ENCODE measurements at places on chromosomes 2 and 18.

GRCh38 chr18:57084331-57085271 is 62.3 kb upstream of the BOD1L2 start:
- no peak for DNase-seq

GRCh38 chr18:59505356-59505755 is 146.3 kb upstream of the LMAN1 start:
- DNase-seq: no peak

GRCh38 chr2:21804151-21804550 is 680.4 kb downstream of the TDRD15 start:
- DNase-seq: no peak

GRCh38 chr2:12116228-12116750 is 369.9 kb downstream of the LPIN1 start:
- no peak for DNase-seq

Data from epithelial cell of esophagus (primary cell).